ENCODE measurements at places on chromosomes 1 and 21.

- no peak for DNase-seq
Observed at GRCh38 chr1:150564051-150564991, 15.1 kb downstream of the MCL1 start.

GRCh38 chr1:10380594-10381275 lies 18.1 kb upstream of the PGD start:
- no peak for DNase-seq

DNA sequence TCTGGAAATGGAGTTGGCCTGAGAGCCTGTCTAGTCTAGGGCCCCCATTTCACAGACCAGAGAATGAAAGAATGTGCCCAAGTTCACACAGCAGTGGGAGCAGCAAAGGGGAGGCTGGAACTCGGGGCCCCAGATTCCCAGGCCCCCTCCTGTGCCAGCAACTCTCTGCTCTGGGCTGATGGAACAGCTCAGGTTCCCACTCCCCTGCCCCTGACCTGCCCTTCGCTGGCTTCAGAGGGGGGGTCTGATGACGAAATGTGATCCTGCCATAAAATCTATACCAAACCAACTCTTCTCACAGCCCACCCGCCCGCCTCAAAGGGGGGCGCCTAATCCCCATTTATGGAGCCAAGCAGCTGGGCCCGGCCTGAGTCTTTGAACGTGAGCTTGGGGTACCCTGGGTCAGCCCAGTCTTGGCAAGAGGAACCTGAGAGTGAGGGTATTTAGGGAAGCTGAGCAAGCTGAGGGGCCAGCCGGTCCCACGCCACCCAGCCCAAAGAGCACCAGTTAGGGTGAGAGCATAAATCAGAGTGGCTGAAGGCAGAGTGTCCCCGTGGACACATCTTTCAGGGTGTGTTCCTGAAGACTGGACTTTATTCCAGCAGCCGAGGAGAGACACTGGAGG lies 65.0 kb downstream of the FOXD2 start:
- no peak for DNase-seq

DNA sequence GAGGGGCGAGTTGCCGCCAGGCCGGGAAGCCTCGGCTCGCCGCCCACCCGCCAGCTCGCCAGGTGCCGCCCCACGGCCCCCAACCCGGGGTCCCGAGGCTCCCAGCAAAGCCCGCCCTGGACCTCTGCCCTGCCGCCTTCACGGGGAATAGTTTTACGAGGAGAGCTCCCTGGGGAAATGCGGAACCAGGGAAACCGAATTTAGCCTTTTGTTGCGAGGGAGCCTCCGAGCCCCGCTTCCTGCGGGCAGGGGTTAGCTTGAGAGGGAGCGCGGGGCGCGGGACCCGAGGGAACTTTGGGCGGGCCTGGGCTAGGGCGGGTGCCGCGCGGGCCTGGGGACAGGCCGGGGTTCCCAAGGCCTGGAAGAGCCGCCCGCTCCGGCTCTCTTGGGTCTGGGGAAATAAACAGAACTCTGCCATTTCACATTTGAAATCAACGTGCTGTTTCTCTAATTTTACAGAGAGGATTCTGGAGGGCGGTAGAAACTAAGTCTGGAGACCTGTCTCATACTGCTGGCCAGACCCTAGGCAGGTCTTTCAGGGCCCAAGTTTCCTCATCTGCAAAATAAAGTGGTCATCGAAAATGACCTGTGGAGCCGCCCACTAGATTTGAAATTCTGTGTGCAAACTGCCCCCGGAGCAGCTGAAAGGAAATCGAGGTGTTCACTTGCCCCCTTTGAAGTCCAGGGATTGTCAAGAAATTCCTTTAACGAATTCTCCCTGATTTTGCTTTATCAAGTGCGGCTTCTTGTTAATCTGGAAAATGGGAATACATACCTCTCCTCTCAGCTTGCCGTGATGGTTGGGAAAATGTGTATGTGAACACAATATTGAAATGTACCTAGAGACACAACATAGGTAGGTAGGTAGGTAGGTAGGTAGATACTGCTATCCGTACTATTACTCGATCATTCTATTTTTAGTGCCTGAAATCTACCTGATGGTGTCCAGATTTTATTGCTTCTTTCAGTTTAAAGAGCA lies 749 bp upstream of the GLUL start:
- no peak for DNase-seq

- DNase-seq = no peak
Observed at GRCh38 chr1:29251164-29252124, 15.1 kb downstream of the PTPRU start.

DNA sequence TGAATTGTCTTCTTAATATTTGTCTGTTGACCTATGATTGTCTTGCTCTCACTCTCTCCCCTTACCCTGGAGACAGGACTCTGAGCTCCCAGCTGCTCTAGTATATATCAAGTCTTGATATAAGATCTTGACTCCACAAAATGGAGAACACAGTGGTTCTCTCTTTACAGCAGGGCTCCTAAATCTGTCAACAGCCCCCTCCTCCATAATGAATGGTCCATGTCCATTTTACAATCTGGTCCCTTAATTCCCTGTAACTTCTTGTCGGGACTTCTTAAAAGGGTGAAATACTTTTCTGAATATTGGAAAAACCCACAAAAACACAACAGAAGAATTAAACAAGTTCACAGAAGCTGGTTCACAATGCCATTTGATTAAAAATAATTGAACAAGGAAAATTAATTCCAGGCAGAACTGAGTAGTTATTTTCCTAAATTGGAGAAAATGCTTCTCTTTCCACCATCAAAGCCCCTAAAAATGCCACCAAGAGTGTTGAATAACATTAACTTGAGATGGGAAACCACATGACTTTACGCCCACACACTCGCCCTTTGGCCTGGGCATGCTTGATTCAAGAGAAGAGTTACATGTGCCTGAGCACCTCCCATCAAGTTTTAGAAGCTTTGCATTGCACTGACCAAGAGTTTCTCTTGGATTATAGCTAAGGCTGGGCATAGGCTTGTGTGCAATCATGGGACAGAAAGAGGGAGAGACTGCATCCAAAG lies 109.8 kb downstream of the TOMM20 start:
- peak; percentile 63 for DNase-seq

- no peak for DNase-seq
Observed at GRCh38 chr1:203207751-203208150, 21.2 kb upstream of the CHI3L1 start.

- DNase-seq = no peak
Observed at GRCh38 chr1:35364741-35365140, 96.2 kb downstream of the ZMYM4 start.

GRCh38 chr1:96587222-96587621 lies 134.4 kb upstream of the PTBP2 start:
- DNase-seq = no peak

- DNase-seq = no peak
Observed at GRCh38 chr1:220207411-220207810, 64.8 kb downstream of the RAB3GAP2 start.

GRCh38 chr21:42846221-42846620 lies 33.1 kb downstream of the WDR4 start:
- DNase-seq = no peak

DNA sequence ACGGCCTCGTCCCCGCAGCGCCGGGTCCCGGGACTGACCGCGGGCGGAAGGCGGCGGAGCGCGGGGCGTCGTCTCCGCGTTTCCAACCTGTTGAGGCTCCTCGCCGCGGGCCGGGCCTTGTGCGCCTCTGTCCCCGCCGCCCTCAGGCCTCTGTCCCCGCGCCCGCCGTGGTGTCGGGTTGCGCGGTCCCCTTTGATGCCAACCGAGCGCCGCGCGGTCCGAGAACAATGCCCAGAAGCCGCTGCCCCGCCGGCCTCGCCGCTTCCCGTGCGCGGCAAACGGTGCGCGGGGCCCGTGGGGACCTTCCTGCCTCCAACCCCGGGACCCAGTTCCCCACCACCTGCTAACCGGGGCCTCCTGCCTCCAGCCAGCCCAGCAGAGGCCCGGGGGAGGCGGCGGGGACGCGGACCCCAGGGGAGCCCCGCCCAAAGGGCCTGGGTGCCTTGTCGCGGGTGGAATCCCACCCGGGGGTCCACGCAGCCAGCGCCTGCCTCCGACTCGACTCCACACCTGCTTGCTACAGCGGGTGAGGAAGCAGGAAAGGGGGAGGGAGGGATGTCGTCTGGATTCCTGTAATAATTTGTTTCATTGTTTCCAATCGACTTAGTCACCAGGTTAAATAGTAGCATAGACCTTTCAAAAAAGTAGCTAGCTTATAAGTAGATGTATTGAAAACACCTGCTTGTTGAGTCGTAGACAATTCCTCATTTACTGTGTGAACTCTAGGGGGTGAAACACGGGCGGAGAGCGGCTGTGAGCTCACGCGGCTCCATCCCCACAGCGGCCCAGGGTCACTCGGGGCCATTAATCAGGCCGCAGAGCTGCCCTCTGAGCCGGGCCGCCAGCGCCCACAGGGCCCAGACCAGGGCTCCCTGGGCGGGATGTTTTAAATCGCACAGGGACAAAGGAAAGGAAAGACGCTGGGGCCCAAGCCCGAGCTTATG lies 1.1 kb downstream of the COL18A1 start:
- no peak for DNase-seq

DNA sequence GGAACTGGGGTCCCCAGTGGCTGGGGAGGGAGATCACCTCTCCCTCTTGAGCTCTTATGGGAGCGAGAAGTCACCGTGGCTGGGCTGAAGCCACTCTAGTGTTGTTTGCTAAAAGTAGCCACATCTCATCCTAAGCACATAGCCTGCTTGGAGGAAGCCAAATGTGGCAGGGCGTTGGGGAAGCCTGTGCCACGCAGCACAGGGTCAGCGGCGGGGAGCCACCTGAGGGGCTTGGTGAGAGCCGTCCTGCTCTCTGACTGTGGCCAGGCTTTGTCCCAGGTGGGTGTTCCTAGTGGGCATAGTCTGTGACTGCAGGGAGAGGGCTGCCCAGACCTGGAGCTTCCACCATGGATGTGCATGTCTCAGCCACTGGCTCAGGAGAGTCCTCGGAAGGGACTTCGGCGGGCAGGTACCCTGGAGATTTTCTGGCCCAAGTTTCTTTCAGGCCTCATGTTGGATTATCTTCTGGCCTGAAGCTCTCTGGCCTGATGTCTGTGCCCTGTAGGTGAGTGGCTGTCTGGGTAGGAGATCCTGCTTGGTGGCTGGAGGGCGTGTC lies 38.9 kb downstream of the MORN1 start:
- no peak for DNase-seq

DNA sequence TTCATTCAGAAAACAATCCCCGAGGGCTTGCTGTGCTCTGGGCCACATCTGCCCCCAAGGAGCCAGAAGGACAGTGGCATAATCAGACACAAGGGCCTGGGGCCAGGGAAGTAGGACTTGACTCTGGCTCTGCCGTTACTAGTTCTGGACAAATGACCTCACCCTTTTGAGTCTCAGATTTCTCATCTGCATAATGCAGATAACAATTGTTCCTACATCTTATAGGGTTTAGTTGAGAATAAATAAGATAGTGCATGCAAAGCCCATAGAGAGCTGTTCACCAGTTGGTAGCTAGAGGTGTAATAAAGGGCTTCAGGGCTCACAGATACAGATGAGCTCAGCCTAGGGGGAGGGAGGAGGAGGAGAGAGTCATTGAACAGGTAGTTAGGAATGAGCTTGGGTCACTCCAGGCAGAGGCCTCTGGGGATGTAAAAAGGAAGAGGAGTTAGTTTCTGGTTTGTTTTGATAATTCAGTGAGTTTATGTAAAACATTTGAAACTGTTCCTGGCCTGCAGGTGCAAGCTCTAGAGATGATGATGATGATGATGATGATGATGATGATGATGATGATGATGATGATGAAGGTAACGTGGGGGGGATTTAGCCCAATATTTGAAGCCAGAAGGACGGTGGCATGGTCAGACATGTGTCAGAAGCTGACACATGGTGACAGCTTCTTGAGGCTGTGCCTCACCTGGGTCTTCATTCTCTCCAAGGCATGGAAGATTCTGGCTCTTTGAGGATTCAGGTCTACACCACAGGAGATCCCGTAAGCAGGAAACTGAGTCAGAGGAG lies 858 bp downstream of the LACTBL1 start:
- no peak for DNase-seq

DNA sequence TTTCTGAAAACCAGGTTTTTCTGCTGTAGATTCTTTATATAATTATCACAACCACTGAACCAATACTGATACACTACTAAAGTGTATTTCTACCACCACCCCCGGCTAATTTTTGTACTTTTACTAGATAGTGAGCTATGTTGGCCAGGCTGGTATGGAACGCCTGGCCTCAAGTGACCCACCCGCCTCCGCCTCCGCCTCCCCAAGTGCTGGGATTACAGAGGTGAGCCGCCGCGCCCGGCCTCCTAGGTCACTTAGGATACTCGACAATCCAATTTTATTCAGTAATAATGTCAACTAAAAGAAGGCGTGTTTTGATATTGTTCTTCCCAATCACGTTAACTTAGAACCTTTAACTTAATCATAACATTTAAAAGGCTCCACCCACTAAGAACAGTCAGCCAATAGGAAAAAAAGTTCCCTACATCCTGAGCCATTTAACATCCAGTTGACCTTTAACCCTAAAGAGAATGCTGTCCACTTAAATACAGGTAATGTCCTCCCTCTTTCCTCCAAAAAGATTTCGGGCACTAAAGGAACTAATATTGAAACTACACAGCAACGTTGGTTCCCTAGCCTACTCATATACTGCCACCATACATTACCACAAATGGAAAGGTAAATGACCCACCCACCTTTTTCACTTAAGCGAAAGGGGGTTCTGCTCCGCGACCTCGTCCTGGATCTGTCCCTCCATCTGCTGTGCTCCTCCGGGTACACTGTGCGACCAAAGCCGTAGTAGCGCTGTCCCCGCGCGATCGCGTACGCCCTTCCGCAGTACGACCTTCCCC lies 1.2 kb downstream of the RSRP1 start:
- no peak for DNase-seq

DNA sequence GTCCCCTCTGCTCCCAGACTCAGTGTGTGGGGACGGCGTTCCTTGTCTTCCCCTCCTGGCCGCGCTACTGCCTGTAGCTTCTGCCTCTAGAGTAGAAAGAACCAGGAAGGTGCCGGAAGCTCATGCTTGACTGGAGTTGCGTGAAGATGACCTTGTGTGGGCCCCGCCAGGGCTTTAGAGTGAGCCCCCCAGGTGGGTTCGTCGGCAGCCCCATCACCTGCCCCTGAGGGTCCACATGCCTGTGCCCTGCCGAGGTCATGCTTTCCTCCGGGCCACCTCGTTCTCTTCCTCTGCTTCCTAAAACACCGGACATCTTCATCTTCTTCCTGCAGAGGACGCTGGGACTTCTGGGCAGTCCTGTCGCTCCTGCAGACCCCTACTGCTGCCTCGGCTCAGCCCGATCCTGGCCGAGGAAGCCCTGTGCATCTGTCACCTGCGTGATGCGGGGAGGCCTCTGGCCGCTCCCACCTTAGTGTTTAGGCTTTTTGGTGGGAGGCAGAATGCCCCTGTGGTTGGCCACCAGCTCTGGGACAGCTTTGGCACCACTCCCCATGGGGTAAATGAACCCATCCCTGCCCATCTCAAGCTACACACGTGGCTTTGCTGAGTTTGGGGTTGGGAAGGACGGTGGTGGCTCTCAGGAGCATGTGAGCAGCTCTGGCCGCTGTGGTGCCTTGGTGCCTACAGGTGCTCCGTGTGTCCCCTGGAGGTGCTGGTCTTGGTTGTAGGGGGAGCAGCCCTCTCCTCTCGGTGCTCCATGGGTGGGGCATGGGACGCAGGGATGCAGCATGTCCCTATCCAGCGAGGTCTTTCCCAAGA lies 12.3 kb downstream of the OBSCN start:
- DNase-seq = no peak

Data from stimulated activated naive B cell treated with anti-CD40 and anti-IgM and Interleukin-4, amounts not matched to agents 10 μg/mL and 1 μg/mL and 100 μg/mL, for 72 hours (primary cell).